ENCODE measurements at places on chromosomes 5 and 9.

DNA sequence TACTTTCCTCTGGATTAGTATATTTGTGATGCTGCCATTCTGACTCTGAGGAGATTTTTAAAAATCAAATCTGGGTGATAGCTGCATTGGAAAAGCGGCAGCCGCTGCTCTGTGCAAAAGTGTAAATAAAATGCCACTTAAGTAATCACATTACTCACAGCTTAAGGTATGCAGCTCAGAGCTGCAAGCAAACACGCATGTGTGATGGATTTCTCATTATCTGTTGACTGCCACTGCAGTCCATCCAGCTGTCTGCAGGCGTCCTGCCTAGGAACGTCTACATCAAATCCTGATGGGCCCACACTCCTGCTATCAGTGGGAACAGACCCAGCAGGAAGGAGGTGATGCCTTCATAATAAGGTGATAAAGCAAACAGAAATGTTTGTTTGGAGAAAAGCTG lies 216.9 kb downstream of the SPOCK1 start:
- DNase-seq: no peak

DNA sequence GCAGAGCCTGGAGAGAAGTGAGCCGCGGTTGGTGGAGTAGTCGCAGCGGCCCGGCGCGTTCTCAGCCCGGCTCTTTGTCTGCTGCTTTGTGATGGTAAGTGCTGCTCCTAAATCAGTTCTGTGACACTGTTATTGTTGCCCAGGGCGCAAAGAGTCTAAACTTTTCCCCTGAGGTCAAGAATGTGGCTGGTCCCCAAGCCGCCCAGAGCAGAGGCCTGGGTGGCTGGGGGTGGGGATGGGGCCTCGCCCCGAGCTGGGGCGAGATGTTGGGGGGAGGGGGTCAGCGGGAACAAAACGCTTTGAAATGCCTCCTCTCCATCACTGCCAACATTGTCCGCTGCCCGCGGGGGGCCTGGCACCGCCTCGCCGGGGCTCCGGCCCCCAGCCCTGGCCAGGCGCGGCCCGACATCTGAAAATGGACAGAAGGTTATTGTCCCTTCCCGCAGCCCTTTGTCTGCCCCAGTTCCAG lies 11.7 kb upstream of the CERCAM start:
- no peak for DNase-seq

DNA sequence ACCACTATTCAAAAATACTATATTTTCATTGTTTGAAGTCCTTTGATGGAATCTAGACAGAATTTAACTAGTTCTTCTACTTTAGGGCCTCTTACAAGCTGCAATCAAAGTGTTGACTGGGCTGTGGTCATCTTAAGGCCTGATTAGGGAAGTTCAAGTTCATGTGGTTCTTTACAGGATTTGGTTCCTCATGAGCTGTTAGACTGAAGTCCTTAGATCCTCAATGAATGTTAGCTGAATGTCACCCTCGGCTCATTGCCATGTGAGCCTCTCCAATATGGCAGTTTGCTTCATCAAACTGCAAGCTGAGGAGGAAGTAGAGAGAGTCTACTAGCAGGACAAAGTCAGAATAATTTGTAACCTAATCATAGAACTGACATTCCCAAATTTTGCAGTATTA lies 135.1 kb downstream of the CSNK1G3 start:
- DNase-seq: no peak

DNA sequence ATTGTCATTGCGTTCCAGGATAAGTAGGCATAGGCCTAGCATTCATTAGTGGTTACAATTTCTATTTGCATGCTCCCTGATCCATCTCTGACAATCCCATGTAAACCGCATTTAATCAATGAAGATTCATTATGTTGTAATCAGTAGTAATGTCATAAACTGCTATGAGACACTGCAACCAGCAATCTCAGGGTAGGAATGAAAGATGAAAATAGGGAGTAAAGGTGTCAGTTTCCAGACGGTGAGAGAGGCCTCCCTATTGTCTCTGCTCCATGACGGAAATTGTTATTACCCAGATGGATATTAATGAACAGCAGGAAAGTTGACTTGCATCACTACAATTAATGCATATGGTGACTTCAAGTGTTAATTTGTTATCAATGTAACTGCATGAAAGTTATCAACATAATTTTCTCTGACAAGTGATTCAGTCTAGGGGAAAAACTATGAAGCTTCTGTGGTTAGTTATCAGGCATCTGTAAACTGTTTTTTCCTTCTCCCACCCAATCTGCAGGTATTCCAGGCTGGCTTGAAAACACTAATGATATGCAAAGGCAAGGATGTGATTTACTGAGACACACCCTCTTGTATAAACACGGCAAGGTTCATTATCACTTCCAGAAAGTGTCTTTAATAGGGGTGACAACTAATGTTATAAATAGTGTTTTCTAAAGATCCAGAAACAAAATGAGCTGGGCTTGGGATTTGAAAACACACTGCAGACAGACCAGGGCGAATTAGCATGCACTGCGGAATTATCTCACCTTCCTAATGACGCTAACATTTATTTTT lies 73.5 kb downstream of the ZNF622 start:
- no peak for DNase-seq

- no peak for DNase-seq
Observed at GRCh38 chr5:179986328-179986727, 78.6 kb upstream of the TBC1D9B start.

DNA sequence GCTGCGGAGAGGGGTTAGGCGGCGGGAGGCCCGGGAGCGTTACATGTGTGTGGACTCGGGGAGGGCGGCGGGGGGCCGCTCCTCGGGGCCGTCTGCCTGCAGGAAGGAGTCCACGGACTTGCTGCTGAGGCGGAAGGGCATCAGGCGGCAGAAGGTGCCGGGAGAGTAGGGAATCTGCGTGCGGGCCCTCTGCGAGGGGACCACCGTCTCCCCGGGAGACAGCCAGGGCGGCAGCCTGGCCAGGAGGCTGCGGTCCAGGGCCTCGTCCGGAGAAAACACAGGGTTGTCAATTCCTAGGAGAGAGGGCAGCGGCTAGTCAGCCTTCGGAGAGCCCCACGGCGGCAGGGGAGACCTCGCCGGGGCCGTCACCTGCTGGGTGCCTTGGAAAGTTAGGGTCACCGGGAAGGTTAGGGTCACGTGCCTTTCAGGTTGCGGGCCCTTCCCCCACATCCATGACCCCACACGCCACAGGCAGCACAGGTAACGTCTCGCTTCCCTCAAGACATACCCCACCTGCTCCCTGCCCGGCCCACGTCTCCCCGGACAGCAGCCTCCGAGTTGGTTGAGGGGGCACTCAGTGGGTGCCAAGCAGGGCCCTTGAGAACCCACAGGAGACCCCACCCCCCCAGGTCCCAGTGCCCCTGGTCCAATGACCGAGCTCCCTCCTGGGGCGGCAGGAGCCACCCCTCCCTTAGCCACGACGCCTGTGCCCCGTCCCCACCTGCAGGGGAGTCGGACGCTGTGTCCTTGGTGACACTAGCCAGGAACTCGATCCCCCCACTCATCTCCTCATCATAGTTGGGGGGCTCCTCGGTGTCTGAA lies 32.1 kb downstream of the EXOC3 start:
- peak; percentile 77 for DNase-seq

DNA sequence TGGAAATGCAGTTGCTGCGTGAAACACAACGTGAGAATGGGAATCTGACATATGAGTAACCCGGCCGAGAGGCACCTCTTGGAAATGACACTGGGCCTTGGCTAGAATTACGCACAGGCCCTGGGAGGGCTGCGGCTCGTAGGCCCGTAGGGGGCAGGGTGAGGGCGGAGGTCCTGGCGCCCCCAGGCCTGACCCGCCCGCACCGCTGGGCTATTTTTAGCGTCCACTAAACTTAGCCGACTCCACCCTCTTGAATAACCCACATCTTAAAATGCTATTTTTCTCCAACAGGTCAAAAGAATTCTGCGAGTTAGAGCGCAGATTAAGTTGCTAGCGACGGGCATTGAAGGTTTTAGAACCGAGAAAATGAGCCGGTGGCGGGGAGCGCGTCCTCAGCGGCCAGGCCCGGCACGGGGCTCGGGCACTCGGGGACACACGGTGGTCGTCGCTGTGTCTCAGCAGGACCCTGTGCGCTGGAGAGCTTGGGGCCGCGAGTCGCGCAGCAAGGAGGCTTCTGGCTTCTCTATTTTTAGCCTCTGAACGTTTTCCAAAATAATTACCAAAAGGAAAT lies 168.5 kb downstream of the AUH start:
- DNase-seq: peak; percentile 95

GRCh38 chr5:38134810-38135209 lies 123.5 kb upstream of the EGFLAM start:
- no peak for DNase-seq

- no peak for DNase-seq
Observed at GRCh38 chr5:162956570-162956969, 480.8 kb upstream of the CCNG1 start.

DNA sequence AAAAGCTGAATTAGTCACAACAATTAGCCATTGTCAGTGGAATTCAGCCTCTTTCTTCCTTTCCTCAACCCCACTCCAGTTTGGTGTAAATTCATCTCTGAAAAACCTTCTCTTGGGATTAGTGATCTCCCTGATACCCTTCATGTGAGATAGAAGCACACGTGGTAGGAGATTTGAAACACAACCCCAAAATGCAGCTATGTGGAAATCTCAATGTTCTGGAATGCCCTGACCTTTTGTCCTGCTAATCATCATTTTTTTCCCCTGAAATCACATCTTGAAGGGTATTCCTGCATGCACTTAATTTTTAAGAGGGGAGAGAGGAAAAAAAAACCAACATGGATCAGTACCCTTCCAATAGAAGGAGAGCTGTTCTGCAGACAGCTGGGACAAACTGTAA lies 612.6 kb downstream of the EBF1 start:
- DNase-seq: no peak

GRCh38 chr9:137316012-137316981 lies 14.2 kb upstream of the NRARP start:
- peak; percentile 86 for DNase-seq

DNA sequence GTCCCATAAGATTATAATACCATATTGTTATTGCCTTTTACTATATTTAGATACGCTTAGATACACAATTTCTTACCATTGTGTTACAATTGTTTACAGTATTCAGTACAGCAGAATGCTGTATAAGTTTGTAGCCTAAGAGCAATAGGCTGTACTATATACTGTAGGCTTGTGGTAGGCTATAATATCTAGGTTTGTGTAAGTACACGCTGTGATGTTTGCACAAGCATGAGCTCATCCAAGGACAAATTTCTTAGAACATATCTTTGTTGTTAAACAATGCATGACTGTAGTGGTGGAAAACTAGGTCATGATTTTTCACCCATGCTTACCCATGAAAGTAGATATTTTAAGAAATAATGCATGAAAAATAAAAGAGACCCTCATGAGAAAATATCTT lies 509.4 kb upstream of the CDH18 start:
- DNase-seq: no peak

- no peak for DNase-seq
Observed at GRCh38 chr9:98577446-98577845, 131.3 kb downstream of the GABBR2 start.

DNA sequence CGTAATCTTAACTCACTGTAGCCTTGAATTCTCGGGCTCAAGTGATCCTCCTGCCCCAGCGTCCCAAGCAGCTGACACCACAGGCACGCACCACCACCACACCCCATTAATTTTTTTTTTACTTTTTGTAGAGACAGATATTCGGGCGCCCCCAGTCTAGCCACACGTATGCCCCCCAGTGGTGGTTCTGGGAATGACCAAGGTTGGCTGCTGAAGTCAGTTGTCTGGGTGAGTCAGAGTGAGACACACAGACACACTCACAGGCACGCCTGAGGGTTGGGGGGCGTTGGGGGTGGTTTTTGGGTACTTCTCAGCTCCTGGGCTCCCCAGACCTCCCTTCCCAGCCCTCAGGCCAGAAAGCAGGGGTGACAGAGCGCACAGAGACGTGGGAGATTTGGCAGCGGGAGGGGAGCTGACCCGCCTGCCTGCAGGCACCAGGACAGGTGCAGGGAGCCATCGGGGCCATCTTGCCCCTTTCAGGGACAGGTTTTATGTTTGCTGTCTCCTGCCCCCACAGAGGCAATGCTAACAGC lies 4.2 kb upstream of the ENTPD8 start:
- peak; percentile 93 for DNase-seq

- no peak for DNase-seq
Observed at GRCh38 chr9:124869466-124869985, 7.6 kb downstream of the ARPC5L start.

GRCh38 chr5:11396917-11397316 lies 507.3 kb downstream of the CTNND2 start:
- DNase-seq: no peak

DNA sequence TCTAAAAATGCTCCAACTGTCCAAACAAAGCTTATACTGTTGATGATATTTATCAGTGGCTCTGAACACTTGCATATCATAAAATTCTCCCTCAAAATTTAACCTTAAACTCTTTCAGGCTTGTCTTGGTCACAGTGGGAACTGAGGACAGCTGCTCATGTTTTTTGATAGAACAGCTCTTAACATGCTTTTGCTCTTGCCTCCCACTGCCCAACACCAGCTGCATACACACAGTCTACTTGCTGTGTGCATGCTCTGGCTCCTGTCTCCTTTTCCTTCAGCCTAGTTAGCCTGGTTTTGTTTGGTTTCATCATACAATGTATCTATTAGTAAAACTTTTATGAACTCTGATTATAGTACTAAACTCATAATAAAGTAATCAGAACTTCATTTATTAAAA lies 64.6 kb downstream of the GHR start:
- DNase-seq: no peak

GRCh38 chr9:14806941-14807520 lies 84.5 kb upstream of the CER1 start:
- no peak for DNase-seq

DNA sequence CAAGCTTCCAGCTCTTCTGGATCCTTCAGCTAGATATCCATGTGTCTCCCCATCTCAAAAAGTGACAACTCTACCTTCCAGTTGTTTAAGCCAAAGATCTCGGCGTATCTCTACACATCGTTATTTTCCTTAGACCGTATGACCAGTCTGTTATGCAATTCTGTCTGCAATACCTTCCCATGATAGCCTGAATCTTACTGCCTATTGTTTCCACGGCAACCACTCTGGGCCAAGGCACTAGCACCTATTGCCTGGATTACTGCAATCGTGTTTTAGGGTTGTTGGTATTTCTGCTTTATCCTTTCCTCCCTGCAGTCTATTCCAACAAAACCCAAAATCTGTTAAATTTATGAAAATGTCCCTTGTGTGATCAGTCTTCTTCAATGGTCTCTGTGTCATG lies 448.4 kb downstream of the MTRR start:
- no peak for DNase-seq

- no peak for DNase-seq
Observed at GRCh38 chr9:98039607-98040017, 16.9 kb upstream of the NANS start.

Measured in aorta (tissue), 5 donors.